IMR-90 (cell line): ENCODE measurements at places on chromosomes 5 and 9. TPM values are rescaled to one million over a fixed set of nuclear protein-coding genes. Genes with fewer than 3 reads are reported as not detected.

GRCh38 chr5:30997681-30998080 lies 195.8 kb upstream of the CDH6 start:
- no peak for DNase-seq

- no peak for DNase-seq
Measured at GRCh38 chr5:50864466-50864865, 198.0 kb downstream of the PARP8 start.

- peak; percentile 91 for DNase-seq
Measured at GRCh38 chr5:37071901-37072581, 177.1 kb downstream of the CPLANE1 start.

- DNase-seq, result no peak
Measured at GRCh38 chr9:126722252-126722921, 82.5 kb upstream of the ZBTB43 start.

GRCh38 chr5:58918021-58918729 lies 335.3 kb downstream of the RAB3C start:
- no peak for DNase-seq

- no peak for DNase-seq
Measured at GRCh38 chr9:33189331-33189791, 22.2 kb upstream of the B4GALT1 start.

GRCh38 chr9:128498911-128499310 lies 5.6 kb upstream of the GLE1 start:
- DNase-seq, result no peak

- DNase-seq, result no peak
Measured at GRCh38 chr5:117982691-117983090, 1005.7 kb downstream of the DTWD2 start.

DNA sequence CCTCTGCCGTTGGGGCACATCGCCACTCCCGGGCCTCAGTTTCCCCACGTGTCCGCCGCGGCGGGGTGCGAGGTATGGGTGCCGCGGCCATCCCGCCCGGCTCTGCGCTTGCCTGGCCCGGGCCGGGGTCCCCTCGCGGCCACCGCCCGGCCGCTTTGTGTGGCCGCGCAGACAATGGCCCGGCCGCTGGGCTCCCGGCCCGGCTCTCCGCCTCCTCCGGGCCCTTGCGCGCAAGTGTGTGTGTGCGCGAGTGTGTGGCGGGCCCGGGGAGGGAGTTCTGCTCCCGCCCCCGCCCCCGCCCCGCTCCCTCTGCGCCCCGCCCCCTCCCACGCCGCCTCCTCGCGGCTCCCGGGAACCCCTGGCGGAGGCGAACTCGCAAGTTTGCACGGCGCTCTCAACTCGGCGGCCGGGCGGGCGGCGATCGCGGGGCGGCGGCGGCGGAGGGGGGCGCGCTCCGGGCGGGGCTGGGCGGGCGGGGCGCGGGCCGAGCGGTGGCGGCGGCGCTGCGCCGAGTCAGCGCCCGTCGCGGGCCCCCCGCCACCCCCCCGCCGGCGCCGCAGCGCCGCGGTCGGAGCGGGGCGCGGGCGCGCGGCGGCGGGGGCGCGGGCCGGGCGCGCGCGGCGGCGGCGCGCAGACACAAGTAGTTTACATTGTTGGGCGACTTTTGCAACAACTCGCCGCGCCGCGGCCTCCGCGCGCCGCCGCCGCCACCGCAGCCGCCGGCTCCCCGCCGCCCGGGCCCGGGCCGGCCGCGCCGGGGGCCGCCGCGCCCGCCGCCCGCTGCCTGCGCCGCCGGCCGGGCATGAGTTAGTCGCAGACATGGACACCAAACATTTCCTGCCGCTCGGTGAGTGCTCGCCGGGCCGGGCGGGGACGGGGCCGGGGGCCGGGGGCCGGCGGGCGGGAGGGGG lies at the start of gene RXRA:
TSS of gene RXRA (plus strand) at position 643 of the 911 bp plus-strand sequence. CDS start at position 820, 177 bp downstream.
- DNase-seq, result peak; percentile 80

DNA sequence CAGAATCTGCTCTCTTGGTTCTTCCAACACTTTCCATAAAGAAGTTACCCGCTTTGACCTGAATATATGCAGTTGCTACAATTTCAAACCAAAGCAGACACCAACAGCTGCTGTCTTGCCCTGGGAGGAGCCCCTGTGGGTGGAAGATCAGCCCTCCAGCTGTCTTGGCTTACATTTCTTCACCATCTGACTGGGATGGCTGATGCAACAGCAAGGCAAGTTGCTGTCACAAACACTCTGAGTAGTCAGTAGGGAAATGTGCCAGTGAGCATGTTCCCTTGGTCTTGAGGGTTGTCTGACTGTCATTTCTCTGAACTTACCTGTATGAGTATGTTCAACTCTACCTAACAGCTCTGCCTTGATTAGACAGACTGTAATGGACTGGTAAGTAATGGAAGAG lies 152.9 kb downstream of the SGCD start:
- DNase-seq, result peak; percentile 92

TIMD4 gene
- not detected in 2 replicates for total RNA-seq
